CD14-positive monocyte (primary cell): ENCODE measurements at places on chromosomes 11 and 22.

DNA sequence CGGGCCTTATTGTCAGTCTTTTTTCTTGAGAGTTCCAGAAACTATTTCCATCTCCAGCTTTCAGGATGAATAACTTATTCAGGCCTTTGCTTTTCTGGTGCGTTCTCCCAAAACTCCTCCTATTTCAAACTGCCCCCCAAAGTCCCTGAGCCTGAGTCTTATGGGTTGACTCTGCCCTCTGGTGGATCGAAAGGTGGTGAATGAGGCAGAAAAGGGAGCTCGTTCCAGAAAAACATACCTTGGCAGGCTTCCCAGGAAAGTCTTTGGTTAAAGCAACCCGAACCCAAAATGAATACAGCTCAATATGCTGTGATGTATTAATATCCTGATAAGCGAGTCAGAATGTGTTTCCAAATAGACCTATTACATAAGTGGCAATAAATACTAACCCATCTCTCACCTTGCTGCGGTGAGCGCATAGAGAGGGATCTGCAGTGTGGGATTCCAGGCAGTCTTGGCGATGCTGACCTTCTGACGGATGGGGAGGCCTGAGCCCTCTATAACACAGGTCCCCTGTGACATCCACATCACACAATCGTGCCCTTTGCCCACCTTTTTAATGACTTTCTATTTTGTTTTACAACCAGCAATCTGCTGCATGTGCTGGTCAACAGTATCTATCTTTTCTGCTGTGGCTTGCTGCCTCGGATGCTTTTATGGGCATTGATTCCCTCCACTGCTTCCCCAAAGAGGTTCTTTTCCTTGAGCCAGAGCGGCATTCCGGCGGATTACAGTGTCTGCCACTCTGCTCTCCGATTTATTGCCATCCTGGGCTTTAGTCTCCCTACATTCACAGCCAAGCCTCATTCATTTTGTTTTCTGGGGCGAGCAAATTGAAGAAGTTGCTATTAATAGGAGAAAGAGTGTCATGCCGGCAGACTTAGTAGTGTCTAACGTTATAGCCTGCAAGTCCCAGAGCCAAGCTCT, 756.8 kb downstream of the NTM start:
- DNase-seq = peak; percentile 11

GRCh38 chr11:74370123-74370522, 28.1 kb downstream of the PGM2L1 start:
- no peak for DNase-seq

GRCh38 chr22:46678785-46679700, 58.9 kb downstream of the GRAMD4 start:
- no peak for DNase-seq

DNA sequence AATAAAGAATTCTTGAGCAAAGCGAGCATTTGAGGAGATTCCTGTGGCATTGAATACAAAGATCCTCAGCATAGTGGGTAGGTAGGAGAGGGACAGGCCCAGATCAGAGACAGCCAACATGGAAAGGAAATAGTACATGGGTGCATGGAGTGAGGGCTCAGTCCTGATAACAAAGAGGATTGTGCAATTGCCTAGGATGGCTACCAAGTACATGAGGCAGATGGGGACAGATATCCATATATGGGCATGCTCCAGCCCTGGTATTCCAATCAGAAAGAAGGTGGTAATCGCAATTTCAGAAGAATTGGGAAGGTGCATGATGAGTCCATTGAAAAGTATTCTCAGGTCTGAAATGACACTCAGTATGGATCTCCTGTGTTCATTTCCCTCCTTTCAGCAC, 8.6 kb downstream of the OR51T1 start:
- DNase-seq = no peak

DNA sequence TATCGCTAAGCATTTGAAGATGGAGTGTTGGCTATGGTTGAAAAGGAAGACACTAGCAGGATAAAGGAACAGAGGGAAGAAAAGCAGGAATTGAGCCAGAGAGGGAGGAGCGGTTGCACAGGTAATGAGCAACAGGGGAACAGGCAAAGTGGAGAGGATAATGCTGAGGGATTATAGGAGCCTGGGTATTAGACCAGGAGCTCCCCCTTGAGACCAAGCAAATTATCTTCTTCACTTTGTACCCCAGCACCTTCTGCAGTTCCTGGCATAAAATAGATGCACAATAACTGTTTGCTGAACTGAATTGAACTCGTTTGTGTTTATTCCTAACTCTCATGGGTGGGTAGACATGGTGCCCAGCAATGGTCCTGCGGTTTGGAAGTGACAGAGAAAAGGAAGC, 54.6 kb upstream of the OR5P2 start:
- no peak for DNase-seq

DNA sequence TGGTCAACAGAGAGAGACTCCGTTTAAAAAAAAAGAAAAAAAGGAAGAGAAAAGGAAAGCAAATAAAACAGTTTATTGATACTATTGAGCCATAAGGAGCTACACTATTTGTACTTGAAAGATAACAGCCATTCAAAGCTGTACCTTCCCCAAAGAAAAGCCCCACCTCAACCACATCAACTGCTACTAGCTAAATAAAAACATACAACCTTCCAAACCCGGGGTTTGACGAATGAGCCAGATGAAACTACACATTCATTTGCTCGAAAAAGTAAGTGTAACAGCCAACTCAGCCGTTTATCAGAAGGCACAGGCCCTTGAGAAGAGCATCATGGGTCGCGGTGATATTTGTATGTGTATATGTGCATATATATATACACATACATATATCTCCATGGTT, 78.4 kb downstream of the SIK3 start:
- no peak for DNase-seq

GRCh38 chr11:8075119-8075726, 5.8 kb upstream of the TUB start:
- DNase-seq = no peak

DNA sequence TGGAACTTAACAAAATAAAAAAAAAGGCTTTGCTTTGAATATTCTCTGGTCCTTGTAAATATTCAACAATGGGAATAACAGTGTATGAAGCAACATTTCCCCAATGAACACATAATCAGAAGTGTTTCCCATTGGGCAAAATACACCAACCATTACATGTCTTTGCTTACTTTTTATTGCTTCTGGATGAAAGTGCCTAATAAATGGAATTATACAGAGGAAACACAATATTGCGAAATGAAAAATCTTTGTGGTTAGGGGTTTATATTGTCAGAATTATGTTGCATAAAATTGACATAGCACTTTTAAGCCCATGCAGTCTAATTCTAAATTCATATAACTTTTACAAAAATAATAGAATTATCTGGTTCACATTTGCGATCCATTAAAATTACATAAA, 386.4 kb downstream of the DCDC1 start:
- DNase-seq = no peak

- no peak for DNase-seq
These were observed 2.7 kb downstream of the CCDC87 start for GRCh38 chr11:66589996-66590675.
